ENCODE measurements at places on chromosomes 7 and 10.

GRCh38 chr7:80851896-80852476 is 66.9 kb downstream of the SEMA3C start:
- no peak for DNase-seq

GRCh38 chr7:24882989-24883621 is 96.9 kb downstream of the OSBPL3 start:
- DNase-seq: no peak

GRCh38 chr7:46630031-46630430 is 709.0 kb upstream of the IGFBP3 start:
- no peak for DNase-seq

GRCh38 chr7:123314886-123315285 is 115.1 kb upstream of the SLC13A1 start:
- no peak for DNase-seq

DNA sequence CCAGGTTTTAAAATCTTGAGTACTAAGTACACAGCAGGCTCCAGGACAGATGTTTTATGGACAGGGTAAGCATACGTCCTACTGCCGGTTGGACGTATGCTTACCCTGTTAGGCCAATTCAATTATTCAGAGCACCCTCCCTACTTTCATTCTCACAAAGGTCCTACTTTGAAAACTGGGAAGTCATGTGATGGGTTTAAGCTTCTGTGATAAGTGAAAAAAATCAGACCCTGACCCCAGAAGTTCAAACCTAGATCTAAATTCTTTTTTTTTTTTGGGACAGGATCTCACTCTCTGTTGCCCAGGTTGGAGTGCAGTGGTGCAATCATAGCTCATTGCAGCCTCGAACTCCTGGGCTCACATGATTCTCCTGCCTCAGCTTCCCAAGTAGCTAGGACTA is 55.2 kb downstream of the HIPK2 start:
- no peak for DNase-seq

- DNase-seq: no peak
Observed at GRCh38 chr10:75887992-75888680, 456.7 kb downstream of the LRMDA start.

DNA sequence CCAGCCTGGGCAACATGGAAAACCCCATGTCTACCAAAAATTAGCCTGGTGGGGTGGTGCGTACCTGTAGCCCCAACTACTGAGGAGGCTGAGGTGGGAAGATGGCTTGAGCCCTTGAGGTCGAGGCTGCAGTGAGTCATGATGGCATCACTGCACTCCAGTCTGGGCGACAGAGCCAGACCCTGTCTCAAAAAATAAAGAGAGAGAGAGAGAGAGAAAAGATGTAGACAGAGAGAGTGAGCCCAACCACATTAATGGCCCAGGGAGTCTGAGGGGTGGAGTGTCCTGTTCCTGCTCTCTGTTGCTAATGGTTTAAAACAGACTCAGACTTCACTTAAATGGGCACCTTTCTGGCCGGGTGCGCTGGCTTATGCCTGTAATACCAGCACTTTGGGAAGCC is 455.7 kb upstream of the GALNT17 start:
- DNase-seq: no peak

DNA sequence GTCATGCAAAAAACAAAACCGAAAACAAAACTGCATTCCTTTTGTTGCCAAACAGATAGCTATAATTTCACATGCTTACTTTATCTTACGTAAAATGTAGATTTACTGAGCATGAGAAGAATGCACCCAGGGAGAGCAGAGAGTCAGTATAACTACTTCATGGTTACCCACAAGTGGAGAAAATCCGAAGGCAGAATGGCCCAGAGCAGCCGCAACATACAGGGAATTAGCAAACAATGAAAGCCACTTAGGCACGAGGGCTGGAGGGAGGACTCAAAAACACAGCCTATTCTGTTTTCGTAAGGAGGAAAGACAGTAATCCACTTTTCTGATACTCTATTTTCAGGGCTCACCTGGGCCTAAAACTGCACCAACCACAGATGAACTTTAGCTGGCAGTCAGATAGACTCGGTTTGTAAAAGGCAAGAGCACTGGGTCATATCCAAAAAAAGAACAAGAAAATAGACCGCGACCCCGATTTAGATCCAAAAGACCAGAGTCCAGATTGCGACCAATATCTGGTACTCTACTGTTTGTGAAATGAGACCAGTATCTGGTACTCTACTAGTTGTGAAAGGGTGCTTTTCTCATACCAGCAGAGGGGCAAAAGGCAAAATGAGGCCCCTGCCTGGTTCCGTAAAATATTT is 1.3 kb downstream of the ITPRIP start:
- DNase-seq: no peak

- no peak for DNase-seq
Observed at GRCh38 chr10:111273635-111274034, 196.8 kb downstream of the ADRA2A start.

GRCh38 chr7:73442903-73443500 is 9.4 kb downstream of the FZD9 start:
- no peak for DNase-seq

DNA sequence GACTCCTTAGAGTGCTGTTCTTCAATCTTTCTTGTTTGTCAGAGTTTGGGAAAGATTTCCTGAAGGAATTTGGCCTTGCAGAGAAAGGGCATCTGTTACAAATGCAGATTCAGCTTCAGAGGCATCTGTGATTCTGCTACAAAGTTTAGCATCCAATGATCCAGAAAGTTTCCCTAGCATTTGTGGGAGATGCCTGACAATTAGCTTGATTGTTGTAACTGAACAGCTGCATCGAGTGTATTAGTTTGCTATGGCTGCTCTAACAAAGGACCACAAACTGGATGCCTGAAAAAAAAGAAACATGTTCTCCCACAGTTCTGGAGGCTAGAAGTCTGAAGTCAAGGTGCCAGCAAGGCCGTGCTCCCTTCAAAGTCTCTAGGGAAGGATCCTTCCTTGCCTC is 365.1 kb downstream of the GRID1 start:
- no peak for DNase-seq

DNA sequence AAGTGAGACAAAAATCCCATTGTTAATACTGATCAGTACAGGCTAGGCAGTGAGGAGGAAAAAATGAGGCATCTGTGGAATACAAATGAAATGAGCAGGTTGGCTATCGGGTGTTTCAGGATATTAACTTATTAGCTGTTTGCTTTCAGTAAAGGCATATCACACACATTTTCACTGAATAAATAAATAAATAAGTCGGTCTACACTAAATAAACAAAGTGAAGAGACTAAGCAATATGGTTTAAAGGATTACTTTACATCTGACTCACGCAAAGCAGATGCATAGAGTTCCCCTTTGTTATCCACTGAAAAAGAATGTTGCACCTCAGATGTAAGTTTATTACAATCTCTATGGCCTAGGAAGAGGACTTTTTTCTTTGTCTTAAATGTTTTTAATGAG is 6.3 kb upstream of the SEMA3A start:
- DNase-seq: no peak

DNA sequence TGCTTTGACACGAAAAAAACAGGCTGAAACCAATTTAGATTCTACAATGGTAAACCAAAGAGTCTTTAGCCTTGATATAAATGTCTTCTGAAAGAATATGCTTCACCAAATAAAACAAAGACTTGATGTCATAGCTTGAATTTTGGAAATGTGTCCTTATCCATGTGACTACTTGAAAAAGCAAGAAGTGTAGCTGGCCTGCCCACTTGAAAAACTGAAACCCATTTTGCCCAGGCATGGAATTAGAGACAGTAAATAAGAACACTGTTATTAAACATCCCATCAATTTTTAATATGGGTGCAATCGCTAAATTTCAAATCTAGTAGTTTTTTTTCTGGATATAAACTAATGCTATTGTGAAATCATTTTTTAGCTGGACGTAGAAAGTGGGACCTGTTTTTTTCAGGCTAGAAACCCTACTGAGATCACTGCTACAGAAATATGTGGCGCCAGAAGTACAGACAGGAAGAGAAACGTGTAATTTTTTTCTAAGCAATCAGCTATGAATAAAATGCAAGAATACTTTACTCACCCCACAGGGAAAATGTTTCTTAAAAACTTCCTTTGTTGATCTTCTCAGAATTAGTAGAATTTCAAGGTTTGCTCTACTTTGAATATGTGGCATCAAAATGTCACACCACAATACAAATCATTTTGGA is 56.7 kb downstream of the PIP4K2A start:
- DNase-seq: no peak

DNA sequence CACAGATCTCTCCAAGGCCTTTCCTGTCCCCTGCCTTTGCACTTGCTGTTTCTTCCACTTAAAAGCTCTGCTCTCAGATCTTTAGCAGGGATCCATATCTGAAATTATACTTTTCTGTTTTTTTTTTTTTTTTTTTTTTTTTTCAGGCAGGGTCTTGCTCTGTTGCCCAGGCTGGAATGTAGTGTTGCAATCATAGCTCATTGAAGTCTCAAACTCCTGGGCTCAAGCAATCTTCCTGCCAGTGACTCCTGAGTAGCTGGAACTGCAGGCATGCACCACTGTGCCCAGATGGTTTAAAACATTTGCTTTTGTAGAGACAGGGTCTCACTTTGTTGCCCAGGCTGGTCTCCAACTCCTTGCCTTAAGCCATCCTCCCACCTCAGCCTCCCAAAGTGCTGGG is 5.0 kb upstream of the TSPAN15 start:
- DNase-seq: no peak
